Vagina (tissue), 2 donors: ENCODE measurements at places on chromosomes 5 and 9.

DNA sequence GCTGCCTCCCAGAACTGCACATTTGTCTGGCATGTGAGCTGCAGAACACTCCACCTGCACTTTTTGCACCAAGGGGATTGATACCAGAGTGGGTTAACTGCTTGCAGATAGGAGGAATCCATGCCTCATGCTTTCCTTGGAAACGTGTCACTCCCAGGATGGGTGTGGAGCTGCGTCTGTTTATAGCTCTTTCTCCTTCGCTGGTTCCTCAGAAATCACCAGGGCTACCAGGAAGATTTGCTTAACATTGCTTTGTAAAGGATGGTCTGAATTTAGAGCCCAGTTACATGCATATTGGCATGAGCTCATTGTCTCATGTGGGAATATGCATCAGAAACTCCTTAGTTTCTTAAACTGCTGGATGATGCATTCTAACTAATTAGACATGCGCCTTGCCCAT, 234.6 kb downstream of the GADD45G start:
- DNase-seq: no peak

- DNase-seq: peak; percentile 65
These were observed 188.0 kb downstream of the CARTPT start for GRCh38 chr5:71907001-71907588.

DNA sequence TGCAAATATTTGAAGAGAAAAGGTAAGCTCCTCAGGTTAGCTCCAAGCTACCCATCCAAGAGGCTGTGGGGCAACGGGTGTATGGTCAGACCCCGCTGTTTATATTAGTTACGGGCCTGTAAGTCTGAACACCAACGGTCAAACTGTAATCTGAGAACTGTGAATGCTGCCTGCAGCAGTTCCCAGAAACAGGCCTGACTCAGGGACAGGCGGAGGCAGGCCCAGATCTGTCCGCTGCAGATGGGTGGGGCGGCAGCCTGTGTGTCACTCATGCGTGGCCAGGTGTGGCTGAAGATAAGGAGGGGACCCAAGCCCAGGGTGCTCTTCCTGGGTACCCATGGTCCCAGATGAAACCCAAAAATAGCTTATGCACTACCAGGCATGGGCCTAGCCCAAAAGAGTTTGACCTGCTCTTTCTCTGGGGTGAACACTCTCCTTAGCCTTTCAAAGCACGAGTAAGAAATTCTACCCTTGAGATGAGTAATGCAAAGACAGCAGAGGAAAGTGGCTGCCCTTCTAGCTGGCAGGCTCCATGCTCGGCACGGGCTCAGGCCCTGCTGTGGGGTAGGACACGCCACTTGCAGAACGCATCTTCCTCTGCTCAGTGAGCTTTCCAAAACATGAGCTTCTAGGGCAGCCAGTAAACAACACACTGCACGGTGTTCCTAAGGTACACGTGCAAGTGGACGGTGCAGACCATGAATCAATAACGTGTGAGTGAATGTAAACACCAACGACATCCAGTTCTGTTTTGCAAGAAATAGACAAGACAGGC, 9.1 kb downstream of the UBAC1 start:
- DNase-seq: no peak

DNA sequence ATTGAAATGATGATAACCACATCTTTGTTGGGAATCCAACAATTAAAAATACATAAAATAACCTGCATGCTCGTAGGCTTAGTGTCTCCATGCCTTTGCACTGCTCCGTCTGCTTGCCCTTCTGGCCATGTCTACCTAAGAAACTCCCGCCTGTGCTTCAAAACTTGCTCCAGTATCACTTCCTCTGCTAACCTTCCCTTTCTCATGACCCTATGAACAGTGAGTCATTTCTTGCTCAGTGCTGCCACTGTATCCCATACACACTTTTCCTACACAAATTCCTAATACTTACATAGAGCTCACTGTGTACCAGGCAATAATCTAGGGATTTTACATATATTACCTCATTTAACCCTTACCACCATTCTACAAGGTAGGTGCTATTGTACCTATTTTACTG, 33.5 kb downstream of the TMEM245 start:
- no peak for DNase-seq

GRCh38 chr5:115351356-115352195, 55.1 kb upstream of the CCDC112 start:
- no peak for DNase-seq

- no peak for DNase-seq
These were observed 131.2 kb downstream of the ROR2 start for GRCh38 chr9:91818647-91819403.

GRCh38 chr5:160961761-160962160, 109.8 kb upstream of the ATP10B start:
- no peak for DNase-seq

GRCh38 chr5:125408448-125409233, 662.2 kb upstream of the ZNF608 start:
- DNase-seq: no peak

GRCh38 chr5:131947445-131947844, 2.0 kb upstream of the MEIKIN start:
- DNase-seq: no peak

DNA sequence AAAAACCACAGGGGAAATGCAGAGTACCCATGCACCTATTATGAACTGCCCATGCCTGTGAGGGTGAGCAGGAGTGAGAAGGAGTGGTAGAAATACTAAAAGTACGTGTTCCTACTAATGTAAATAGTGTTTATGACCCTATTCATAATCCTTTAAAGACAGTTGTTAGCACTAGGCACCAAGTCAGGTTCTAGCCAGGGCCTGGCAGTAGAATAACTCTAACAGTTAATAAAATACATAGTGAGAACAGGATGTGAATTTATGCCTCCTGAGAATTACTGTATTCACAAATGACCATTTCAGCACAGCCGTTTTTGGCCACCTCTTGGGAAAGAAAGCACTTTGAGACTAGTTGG, 103.2 kb upstream of the TARS1 start:
- DNase-seq: no peak

GRCh38 chr5:34550964-34551363, 105.2 kb upstream of the RAI14 start:
- no peak for DNase-seq

GRCh38 chr5:180806351-180807011, 3.9 kb upstream of the MGAT1 start:
- DNase-seq: no peak

DNA sequence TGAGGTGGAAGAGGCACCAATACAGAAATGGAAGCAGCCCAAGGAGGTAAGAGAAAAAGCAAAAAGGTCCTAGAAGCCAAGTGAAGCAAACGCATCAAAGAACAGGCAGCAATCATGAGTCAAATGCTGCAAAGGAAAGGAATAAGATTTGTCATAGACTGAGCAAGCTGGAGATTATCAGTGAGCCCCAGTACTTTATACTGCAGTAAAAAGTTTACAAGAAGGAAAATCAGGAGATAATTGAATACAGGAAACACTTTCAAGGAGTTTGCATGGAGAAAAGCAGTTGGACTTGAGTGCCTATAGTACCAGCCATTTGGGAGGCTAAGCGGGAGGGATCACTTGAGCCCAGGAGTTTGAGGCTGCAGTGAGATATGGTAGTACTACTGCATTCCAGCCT, 7.2 kb upstream of the HAVCR1 start:
- no peak for DNase-seq

- DNase-seq: peak; percentile 22
These were observed 11.2 kb downstream of the CCNI2 start for GRCh38 chr5:132758451-132758850.

- DNase-seq: no peak
These were observed 77.0 kb downstream of the GALNT10 start for GRCh38 chr5:154267516-154267915.

DNA sequence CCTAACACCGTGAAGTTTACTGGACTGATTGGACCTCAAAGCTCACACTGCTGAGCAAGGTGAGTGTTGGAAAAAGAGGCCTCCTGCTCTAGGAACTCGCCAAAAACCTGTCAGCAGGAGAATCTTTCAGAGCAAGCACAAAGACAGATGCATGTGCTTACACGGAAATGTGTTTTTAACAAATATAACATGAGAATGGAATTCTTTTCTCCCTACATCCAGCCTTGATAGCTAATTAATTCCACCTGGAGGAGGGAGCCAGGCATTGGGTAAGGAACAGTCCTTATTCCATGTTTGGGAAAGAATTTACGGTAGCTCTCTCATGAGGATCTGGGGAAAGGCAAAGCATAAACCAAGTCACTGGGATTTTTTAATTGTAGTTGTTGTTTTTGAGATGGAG, 98.8 kb downstream of the KLF4 start:
- DNase-seq: no peak

DNA sequence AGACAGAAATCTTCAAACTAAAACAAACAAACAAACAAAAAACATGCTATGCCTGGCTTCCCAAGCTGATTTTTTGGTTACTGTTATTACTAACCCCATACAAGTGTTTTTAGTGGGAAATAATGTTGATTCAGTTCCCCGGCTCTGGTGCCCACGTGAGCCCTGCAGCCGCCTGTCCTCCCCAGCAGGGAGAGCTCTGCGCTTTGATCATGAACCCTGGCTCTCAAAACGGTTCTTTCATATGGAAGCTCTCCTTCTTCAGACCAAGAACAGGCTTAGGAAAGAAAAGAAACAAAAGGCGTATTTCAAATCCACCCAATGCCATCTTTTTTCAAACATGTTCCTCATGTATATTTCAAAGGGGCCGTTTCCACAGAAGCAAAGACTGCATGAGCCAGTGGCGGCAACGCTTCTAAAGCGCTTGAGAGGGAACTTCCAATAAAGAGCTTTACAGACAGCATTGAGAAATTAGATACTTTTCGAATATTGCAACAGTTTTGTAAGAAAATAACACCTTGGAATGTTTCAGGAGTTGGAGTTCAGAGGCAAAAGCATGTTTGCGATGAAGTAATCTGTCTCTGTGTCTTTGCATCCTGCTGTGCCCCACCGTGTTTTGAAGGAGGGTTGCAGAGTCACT, 74.8 kb downstream of the ICE1 start:
- DNase-seq: no peak

DNA sequence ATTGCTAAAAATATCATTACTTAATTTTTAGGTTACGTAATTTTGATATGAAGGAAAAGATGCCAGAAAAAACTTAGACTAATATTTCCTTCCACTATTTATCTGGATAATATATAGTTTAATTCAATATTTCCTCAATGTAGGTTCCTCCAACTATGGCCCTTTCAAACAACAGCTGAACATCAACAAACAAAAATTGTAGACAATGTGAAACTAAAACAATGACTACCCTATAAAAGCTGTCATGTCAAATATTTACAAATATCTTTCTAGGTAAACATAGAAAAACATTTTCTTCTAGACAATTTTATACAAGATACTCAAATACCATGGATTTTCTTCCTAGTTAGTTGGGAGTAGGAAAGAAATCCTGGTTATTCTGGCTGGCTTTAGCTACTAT, 16.9 kb downstream of the ELOVL7 start:
- DNase-seq: no peak

DNA sequence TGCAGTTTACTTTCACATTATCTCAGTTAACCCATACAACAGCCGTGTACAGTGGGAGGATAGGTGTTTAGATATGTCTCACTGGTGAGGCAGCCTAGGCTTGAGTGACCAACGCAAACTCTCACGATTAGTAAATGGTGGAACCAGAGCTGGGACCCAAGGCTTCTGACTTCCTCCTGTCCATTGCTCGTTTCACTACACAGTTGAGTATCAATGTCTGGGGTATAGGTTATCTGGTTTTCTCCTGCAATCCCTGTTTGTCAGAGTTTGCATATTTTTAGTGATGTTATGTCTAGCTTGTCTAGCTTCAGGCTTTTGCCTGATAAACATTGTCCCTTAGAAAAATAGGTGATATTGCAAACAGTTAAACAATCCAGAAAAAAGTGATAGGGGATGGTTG, 62.6 kb downstream of the NUP214 start:
- no peak for DNase-seq

DNA sequence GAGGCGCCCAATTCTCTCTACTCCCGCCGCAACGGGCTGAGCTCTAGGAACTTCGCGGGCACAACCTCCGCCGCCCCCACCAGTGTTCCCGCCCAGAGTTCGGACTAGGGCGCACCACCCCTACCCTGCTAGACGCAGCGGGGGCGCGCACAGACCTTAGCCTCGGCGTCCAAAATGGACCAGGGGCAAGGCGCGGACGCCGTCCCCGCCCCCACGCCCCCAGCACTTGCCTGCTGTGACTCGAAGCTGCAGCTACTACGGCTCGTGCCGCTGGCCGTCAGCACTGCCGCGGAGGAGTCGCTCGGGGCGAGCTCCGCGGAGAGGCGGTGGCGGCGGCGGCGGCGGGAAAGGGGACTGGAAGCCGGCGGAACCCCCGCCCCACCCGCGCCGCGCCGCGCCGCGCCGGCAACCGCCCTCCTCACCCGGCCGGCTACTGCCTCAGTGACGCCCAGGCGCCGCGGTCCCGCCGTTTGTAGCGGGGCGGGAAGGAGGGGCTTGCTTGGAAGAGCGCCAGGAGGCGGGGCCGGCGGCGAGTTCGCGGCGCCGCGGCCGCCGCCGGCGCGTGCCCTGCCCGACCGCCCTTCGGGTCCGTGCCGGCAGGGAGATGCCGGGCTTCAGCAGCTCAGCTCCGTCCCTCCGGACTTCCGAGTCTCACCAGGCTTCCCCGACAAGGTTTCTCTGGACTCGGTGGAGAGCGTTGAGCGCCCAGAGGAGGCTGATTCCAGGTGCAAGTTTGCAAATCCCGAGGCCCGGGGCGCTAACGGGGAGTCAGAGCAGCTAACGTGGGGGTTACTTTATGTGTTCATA, 4.5 kb downstream of the ELAVL2 start:
- no peak for DNase-seq

- no peak for DNase-seq
These were observed 166.8 kb downstream of the SPOCK1 start for GRCh38 chr5:137332296-137332695.

GRCh38 chr5:33936004-33936380, 194 bp upstream of the RXFP3 start:
- DNase-seq: no peak

DNA sequence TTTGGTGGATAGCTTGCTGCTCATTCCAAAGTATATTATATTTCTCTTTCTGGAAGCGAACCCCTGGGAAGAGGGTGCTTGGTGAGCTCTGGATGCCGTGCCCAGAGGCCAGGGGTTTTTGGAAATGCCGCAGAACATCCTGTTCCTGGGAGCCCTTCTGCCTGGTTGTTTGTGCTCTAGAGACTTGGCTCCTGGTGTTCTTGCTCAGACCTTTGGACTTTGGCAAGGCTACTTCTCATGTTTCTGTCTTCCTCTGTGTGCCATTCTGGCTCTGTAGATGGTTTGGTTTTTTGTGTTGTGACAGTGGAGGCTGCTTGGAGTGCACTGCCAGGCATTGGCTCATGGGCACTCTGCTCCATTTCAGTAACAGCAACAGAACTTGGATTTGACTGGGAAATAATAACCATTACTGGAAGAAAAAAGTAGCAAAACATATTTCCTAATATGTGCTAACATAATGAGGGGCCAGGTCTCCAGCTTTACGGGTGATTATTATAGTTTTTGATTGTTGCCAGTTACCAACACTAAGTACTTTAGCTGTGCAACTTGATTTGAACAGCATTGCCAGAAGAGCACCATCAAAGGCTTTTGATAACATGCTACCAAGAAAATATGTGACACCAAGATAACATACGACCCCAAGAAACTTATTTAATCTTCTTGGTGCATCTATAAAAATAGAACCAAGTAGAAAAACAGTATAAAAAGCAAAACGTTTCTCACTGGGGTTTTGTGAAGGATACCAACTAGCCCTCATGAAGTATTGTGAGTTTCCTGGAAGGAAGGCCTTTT, 94.2 kb downstream of the PCSK1 start:
- no peak for DNase-seq
